ENCODE measurements at places on chromosomes 7 and 10.

DNA sequence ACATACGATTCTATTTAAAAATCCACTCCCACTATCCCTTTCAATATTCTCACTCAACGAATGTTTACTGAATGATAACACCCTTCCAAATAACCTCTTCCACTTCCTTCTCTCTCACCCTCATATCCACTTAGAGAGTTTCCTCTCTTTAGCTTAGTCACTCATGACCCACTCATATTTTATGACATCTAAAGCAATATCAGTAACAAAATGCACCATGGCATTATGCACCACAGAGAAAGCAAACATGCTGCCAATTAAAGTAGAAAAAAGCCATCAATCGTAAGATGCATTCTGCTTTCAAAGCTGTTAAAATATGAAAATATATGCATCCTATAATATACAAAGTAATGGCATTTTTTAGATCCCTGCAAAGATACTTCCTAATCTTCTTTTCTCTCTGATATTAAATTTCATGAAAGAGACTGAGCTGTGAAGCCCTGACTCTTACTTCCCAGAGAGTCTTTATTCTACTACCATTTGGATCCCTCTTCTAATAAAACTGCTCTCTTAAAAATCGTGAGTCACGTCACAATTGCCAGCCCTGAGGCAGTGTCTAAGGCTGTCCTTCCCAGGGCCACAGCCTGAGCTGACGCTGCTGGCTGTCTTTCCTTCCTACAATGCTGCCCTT lies 283.0 kb upstream of the KLF6 start:
- DNase-seq, result no peak

- DNase-seq, result peak; percentile 62
Measured at GRCh38 chr7:116232350-116232749, 22.0 kb downstream of the TES start.

- peak; percentile 94 for DNase-seq
Measured at GRCh38 chr10:110074758-110075671, 67.2 kb downstream of the ADD3 start.

DNA sequence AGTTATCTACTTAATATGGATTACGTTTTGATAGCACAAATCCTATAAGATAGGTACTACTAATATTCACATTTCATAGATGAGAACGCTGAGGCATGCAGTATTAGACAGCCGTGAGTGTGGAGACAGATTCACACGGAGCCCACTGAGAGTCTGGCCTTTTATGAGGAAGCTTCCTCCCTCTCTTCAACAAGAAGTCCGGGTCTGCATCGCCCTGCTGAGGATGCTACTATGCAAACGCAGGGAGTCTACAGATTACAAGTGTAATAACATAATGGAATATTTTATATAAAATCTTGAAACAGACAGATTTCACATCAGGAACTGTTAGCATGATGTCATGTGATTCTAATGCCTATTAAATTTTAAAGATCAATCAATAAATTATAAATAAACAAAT lies 255.9 kb upstream of the GLI3 start:
- DNase-seq, result no peak
